ENCODE measurements at places on chromosomes 16 and 17. TPM values are rescaled to one million over a fixed set of nuclear protein-coding genes. Genes with fewer than 3 reads are reported as not detected.

The SAMD14 gene
- 14.7 TPM for total RNA-seq

DNA sequence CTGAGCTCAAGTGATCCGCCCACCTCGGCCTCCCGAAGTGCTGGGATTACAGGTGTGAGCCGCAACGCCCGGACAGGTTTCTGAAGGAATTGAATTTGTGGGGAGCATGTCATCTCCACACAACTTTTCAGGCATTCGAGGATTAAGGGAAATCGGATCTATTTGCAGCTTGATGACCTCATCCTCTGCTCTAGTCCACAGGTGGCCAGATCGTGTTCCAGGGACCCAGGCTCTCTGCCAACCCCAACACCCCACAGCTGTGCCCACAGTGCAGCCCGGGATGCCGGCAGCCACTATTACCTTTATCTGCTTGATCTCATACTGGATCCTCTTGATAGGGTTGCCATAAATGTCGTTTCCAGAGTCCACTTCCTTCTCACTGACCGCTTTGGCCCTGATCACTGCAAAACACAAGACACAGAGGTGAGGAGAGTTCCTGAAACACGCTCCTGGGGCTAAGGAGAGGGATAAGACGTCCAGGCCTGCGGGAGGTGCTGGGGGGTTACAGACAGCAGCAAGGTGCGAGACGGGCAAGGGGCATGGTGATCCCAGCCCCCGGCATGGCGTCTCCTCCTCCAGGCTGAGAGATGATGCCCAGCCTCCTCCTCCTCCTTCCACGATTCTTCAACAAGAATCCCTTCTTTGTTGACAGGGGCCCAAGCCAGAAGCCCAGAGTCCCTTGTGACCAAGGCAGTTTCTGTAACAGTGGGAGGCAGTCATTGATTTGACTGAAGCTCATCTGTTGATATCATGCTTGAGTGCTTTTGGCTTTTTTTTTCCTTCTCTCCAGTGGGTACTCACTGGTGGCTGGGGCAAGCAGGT, 29.3 kb downstream of the CEP295NL start:
- DNase-seq = peak; percentile 75

DNA sequence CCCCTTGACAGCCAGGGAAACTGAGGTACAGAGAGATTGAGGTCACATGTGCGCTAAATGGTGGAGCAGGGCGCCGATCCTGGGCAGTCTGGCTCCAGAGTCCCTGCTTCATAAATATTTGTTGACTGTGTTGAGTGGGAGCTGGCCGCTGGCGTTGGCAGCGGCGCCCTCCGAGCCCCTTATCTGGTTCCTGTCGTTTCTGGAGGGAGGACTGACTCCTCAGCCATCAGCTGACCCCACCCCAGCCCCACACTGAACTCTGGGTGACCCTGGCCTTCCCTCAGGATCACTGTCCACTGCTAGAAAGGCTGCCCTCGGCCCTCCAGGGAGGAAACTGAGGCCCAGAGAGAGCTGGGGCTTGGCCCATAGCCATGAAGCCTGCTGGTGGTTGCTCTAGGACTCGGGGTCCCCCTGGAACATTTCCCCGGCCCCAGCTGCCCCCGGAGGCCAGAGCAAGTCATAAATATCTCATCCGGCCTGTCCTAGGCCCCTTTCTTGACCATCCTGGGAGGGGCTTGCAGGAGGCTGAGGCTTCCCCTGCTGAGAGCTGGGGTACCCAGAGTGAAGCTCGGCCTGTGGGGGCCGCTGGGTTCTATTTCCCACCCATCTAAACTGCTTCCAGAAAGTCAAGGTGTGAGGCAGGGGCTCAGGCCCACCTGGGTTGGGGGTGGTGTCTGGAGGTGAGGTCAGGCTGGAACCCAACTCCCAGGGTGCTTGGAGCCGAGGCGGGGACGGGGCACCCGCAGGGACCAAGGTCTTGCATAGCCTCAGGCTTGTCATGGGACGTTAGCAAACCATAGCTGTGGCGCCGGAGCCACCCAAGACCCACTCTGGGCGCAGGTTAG, 51.7 kb upstream of the GSE1 start:
- no peak for DNase-seq

The GP1BA gene
- not detected for total RNA-seq

- no peak for DNase-seq
Measured at GRCh38 chr16:57048095-57048494, 44.3 kb upstream of the CPNE2 start.

DNA sequence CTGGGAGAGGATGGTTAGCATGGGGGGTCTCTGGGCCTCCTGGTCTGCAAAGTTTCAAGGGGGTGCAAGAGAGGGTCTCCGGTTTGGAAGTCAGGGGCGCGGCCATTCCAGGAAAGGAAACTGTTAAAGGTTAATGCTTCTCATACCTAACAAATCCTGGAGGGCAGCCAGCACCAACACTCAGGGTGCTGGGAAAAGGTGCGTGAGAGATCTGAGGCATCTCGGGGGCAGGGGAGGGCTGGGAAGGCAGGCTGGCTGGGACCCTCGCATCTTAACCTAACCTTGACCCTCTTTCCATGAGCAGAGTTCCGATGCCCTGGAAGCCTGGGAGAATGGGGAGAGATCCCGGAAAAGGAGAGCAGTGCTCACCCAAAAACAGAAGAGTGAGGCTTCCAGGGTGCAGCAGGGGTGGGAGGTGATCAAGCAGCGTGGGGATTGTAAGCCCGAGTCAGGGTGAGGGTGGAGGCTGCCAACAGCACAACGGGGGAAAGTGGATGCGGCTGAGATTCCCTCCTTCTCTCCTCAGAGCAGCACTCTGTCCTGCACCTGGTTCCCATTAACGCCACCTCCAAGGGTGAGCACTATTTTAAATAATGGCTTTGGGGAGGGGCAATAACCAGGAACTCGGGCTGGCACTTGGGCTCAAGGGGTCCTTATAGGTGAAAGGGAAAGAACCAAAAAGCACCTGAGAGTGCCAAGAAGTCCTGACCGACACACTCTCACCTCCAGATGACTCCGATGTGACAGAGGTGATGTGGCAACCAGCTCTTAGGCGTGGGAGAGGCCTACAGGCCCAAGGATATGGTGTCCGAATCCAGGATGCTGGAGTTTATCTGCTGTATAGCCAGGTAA, 996 bp downstream of the TNFSF13 start:
- DNase-seq = no peak

DNA sequence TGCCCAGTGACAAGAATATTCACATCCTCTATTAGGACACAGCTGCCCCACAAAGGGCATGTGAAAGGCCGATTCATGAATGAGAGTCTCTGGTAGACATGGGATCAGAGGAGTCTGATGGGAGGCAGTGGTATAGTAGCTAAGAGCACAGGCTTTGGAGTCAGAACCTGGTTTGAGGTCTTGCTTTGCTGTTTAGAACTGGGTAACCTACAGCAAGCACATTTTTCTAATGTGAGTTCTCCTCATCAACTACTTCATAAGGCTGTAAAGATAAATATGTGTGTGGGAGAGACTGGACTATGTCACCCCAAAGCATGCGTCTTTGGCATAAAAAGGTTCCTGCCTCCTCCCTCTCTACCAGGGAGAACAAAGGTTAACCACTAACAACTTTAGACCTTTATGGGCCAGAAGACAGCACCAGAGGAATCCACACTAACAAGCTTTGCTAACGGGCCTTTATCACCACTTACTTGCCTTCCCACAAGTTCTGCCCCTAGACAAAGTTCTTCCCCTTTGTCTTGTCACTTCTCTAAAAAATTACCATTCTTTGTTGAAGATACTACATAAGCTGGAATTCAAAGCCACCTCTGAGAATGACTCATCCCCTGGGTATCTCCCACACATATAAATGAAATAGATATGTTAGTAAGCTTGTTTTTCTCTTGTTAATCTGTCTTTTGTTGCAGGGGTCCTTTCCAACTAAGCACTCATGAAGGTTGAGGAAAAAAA, 21.1 kb downstream of the CDR2 start:
- no peak for DNase-seq

The KRT32 gene
- total RNA-seq = not detected

DNA sequence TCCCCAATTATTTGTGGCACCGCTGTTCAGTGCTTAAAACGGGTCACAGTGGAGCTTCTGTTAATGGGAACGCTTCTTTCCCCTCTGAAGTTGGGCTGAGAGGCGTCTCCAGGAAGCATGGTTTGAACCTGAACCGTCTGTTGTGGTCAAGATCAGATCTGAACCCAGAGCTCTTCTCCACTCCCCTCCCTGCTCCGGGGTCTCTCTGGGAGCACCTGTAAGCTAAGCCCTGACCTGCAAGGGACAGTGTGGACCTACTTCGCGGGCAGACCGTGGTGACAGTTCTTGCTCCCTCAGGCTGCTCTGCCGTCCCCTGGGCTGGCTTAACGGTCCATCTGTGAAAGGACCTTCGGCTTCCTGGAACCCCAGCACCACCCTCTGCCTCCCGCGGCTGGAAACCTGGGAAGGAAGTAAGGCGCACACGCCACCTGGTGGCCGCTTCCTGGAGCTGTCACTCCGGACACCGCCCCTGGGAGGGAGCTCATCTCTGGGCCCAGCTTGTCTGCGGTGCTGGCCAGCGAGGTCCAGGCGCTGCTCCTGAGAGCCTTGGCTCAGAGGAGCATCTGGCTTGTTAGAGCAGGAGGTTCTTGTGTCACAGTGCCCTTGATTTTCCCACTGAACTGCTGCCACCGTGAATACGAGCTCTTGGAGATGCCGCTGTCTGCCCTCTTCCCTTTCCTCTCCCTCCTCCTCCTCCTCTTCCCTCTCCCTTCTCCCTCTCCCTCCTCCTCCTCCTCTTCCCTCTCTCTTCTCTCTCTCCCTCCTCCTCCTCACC, 518.5 kb upstream of the EEF2KMT start:
- DNase-seq = no peak

The G6PC1 gene
- total RNA-seq = not detected

The SPATA22 gene
- not detected for total RNA-seq

GRCh38 chr17:33352526-33352925, 59.4 kb upstream of the ASIC2 start:
- no peak for DNase-seq

Measured in kidney epithelial cell (primary cell).